ENCODE measurements at places on chromosomes 4 and X.

DNA sequence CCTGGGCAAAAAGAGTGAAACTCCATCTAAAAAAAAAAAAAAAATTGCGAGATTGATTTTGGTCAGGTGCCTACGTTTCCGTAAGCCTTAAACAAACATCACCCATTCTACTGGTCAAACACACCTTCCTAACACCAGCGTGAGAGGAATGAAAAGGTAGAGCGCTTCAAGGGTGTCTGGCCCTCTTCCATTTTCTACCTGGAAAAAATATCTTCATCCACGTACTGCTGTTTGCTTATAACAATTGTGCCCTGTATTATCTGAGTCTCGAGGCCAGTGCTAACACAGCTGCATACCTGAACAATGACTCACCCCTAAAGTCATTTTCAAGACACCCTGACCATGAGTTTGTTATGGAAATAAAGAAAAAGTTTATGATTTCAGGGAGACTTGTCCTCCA is 13.9 kb downstream of the TMSB4X start:
- no peak for DNase-seq

- DNase-seq, result peak; percentile 14
These were observed at the start of gene GPRASP1 for GRCh38 chrX:102651242-102652011. GPRASP1 (plus strand) TSS chrX:102651483; CDS start chrX:102653914, 2,431 bp downstream.

DNA sequence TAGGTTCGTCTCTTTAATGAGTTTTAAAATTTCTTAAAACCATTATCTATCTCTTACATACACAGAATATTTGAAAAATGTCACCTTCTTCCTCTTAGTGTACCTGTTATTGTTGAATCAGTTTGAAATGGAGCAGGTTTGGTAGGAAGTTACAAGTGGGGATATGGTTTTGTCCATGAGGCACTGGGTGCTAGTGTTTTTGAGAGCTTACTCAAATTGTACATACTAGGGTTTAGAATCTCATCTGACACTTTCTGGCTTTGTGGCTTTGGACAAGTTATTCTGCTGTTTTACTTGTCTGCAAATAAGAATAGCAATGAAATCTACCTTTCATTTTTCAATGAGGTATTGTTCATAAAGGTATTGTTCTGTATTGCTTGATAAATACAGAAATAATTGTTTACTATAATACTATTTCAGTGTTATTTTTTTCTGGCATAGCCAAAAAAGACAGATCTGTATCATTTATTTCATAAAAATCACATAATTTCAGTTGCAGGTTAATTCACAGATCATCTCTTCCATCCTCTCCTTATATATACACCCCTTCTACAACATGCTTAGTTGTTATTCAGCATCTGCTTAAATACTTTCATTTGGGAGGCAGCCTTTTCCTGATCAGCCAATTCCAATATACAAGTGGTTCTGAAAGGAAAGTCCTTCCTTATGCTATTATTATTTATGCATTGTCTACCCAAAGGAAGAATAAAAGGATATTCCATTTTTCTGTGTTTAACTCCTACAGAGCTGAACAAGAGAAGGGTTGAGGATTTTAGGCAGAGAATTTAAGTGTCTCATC is 13.3 kb downstream of the NCAPG start:
- DNase-seq, result no peak

DNA sequence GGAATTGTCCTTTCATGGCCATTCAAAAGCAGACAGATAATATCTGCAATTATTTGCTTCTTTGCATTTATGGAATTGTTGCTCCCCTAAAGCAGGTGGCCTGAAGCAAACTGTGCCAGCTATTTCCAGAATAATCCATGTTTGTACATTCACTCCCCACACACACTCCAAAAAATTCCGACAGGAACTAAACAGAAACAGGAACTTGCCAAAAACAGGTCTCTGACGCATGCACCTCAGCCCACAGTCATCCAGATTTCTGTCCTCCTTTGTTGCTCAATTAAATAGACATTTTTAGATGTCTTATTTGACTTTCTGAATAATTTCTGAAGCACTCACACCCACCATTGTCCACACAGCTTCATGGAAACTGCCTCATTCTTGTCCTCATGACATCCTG is 71.5 kb upstream of the EDNRA start:
- no peak for DNase-seq

GRCh38 chr4:38757945-38758600 is 24.7 kb downstream of the TLR10 start:
- no peak for DNase-seq

DNA sequence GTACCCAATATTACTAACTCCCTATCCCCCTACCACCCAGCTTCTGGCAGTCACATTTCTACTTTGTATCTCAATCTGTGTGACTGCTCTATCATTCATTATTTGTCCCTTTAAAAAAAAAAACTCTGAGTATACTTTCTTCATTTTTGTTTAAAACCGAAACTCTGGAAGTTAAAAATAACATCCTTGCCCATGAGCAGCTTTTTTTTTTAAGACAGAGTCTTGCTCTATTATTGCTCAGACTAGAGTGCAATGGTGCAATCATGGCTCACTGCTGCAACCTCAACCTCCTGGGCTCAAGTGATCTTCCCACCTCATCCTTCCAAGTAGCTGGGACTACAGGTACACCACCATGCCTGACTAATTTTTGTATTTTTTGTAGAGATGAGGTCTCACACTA is 15.8 kb downstream of the UBE2K start:
- peak; percentile 74 for DNase-seq

DNA sequence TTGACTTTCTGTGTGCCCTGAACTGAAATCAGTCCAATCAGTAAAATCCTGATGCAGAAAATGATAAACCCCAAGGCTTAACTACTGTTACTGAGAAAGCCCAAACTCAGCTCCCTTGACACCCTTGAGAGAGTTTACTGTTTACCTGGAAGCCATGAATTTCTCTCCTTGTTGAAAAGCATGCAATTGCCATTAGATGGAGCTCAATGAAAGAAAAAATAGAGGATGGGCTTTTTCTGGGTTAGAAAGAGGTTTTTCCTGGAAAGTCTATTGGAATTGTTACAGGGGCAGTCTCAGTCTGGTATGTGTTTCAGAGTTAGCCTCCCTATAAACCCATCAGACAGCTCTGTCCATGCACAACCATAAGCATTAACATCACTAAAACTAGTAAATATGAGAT is 66.4 kb upstream of the C4orf54 start:
- no peak for DNase-seq

DNA sequence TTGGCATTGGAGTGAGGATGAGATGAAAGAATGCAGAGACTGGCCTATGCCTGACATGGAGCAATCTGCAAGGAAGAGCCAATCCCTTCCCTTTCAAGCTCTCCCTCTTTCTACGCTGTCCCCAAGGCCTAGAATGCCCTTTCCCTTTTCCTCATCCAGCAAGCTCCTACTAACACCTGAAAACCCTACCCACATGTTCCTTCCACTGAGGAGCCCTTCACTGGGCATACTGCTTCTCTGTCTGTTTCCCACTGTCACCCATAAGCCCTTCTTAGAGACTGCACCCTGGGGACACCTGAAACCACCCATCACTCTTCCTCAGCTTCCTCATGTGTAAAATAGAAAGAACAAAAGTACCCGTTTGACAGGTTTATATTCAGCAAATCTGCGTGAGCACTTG is 249.6 kb upstream of the PSAPL1 start:
- DNase-seq, result no peak
